Activated T-cell treated with anti-CD3 and anti-CD28 coated beads for 24 hours (primary cell): ENCODE measurements at places on chromosomes 4 and X.

DNA sequence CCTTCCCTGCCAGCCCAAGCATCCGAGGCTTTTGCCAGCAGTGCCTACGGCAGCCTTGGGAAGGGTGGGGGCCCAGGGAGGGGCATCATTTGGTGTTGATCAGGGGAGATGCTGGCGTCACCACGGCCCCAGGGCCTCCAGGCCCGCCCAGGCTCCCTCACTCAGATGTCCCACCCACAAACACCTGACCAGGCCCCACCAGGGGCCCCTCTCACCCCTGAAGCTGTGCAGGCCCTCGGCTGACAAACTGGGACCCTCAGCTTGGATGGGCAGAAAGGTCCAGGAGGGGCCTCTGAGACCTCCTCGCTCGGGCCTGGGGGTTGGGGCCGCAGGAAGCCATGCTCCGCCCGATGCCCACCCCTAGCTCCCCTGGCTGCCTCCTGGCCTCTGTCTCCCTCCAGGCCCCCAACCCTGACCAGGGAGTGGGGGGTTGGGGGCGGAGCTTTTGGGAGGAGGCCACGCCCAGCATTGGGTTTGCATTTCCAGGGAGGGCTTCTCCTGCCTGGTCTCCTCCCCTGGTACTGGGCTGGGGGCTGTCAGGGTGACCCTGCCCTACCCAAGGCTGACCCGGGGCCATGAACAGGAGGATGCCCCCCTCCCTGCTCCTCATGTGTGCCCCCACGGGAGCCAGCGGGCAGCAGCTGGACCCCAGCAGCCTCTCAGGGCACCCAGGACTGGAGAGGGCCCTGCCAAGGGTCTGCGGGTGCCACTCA, 33.4 kb upstream of the SPON2 start:
- DNase-seq: no peak

GRCh38 chrX:133314281-133314680, 96.1 kb upstream of the TFDP3 start:
- DNase-seq: no peak

DNA sequence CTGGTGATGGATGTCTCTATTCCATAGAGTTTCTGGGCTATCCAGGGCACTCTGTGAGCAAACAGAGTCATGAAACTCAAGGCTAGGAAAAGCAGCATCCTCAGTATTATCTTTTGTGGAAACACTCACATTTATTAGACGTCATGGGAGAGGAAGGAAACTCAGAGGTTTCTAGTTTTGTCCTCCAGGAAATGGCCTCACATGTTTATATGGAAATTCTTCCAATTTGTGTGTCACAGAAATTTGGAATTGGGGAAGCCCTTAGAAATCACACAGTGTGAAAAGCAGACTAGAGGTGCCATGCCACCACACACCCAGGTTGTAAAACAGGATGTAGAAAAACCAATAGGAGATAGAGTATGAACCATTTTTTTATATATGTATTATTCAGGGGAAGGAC, 31.1 kb downstream of the IDS start:
- DNase-seq: no peak

GRCh38 chrX:57587607-57588006, 4.2 kb upstream of the ZXDB start:
- no peak for DNase-seq

- no peak for DNase-seq
These were observed 930.7 kb upstream of the HS3ST1 start for GRCh38 chr4:12359420-12359819.
